NCI-H69 (cell line): ENCODE measurements at places on chromosomes 6 and 20.

DNA sequence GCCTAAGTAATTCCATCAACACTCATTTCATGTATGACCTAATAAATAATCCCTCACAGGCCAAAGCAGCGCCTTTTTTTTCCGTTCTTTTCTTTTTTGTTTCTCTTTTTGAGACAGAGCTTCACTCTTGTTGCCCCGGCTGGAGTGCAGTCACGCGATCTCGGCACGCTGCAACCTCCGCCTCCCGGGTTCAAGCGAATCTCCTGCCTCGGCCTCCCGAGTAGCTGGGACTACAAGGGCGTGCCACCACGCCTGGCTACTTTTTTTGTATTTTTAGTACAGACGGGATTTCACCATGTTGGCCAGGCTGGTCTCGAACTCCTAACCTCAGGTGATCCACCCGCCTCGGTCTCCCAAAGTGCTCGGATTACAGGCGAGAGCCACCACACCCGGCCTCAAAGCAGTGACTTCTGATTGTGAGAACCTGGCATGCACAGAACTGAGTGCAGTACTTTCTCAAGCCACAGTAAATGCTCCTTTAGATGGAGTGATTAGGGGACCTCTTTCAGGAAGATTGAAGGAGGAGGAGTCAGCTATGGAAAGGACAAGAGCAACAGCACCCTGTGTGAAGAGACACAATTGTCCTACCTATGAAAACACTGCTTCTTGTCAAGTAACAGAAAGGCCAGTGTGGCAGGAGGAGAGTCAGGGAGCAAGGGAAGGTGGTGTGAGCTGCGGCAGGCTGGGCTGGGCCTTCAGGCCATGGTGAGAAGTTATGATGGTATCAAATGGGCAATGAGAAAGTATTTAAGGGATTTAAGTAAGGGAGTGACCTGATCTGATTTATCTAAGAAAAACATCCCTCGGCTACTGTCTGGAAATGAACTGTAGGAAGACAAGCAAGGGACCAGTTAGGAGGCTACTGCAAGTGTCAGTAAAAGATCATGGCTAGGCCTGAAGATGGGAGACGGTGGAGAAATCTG is 1.7 kb upstream of the SCAF8 start:
- no peak for DNase-seq

DNA sequence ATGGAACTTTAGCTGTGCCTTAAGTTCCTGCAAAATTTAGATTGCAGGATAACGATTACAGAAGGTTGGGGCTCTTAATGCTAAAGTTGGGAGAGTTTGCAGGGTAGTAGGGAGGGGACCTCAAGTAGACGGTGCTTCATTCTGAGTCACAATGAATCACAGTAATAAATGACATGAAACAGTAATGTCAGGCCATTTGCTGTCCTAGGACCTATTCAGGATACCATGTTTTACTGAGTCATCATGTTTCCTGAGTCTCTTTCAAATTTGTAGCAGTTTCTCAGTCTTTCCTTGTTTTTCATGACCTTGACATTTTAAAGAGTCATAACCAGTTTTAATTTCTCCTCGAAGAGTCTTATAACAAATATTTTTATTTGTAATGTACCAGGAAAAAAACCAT is 406.9 kb upstream of the MAP3K7 start:
- DNase-seq: no peak

GRCh38 chr6:130369831-130370230 is 4.0 kb downstream of the TMEM200A start:
- DNase-seq: no peak

GRCh38 chr6:28721372-28721771 is 195.7 kb downstream of the GPX5 start:
- DNase-seq: no peak

GRCh38 chr6:130164251-130164650 is 58.5 kb downstream of the SAMD3 start:
- DNase-seq: no peak

- peak; percentile 88 for DNase-seq
These were observed 83.0 kb downstream of the TMEM242 start for GRCh38 chr6:157240059-157240959.

DNA sequence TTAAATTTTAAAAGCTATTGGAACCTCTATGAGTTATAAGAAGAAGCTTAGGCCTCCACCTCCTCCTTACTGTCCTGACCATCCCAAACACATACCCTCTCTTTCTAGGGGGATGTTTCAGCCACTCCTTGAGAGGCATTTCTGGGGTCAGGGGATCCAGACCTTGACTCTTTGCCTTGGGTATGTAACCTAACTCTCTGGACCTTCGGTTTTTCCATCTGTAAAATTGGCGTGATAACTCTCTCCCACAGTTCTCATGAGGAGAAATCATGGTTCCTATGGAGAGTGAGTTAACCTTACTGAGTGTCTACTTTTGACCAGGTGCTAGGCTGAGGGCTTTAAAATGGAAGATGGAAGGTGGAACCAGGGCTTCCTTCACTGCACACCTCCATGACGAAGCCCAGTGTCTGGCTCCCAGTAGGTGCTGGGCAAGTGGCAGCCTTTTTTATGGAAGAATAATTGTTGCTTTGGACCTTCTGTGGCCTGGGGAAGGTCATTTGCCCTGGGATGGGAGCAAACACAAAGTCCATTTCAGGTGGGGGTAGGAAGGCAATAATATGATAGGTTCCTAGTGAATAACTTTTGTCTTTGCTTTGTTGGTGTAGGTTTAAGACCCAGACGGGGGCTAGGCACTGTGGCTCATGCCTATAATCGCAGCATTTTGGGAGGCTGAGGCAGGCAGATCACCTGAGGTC is 18.4 kb downstream of the FOXP4 start:
- no peak for DNase-seq

- DNase-seq: peak; percentile 32
These were observed 967.3 kb upstream of the ADGRB3 start for GRCh38 chr6:67667637-67668422.

DNA sequence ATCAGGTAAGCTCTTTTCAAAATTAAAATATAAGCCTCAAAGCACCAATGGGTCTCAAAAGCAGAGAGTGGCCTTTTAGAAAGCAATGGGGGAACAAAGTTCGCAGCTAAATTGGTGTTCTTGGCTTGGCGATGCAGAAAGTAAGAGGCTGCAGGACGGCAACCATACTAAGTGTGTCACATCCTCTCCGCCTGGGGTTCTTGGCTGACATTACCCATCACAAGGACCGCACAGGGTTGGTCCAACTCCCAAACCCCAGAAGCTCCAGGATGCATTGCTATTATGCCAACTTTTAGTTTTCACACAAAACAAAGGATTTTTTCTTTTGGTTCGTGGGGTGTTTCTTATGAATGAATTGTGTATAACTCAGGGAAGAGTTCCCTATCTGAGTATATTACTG is 124.8 kb downstream of the PRKN start:
- DNase-seq: no peak

- peak; percentile 67 for DNase-seq
These were observed 96.6 kb downstream of the AKAP7 start for GRCh38 chr6:131231891-131232290.

DNA sequence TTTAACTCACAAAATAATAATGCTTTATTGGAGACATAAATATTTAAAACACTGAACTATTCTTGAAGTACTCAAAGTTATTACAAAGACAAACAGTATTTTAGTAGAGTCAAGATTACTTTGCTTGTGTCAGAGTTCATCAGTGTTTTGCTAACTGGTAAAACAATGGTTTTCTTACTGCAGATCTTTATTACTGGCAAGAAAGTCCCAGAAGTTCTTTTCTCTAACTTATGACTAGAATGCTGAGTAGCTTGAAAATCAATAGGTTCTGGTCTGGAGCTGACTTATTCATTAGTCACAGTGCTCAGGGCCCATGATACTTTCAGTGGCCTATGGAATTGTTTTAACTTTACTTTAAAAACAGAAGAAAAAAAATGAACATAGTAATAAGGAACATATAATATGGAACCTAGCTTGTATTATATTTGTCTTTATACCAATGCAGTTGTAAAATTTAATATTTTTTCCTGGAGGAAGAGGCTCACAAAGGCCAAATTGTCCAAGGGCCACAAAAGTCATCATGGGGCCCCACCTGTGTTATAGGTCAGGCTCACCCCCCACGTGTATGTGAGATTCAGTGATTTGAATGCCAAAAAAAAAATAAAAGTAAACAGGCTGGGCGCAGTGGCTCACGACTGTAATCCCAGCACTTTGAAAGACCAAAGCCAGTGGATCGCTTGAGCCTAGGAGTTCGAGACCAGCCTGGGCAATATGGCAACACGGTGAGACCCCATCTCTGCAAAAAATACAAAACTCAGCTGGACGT is 53.3 kb downstream of the PLEKHG1 start:
- DNase-seq: no peak

DNA sequence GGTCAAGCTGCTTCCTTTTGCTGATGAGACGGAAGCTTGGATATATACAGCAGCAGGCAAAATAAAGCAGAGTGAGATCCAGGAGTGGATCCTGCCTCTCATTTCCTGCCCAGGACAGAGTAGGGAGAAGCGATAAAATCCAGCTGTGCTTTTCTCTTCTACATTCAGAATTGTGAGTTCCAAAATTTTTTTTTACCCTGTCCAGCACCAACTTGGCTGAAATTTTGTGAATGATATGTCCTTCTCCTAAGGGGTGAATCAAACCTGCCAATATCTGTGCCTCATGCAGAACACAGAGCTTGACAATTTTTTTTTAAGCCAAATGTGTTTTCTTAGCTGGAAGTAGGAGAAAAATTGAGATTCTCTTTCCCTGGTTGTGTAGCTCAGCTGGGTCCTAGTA is 235.6 kb upstream of the CHD6 start:
- DNase-seq: no peak

DNA sequence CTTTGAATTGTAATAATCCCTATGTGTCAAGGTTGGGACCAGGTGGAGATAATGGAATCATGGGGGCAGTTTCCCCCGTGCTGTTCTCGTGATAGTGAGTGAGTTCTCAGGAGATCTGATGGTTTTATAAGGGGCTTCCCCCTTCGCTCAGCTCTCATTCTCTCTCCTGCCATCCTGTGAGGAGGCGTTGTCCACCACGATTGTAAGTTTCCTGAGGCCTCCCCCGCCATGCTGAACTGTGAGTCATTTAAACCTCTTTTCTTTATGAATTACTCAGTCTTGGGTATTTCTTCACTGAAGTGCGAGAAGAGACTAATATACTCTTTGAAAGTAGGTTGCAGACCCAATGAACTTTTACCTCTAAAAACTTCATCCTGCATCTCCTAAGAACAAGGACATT is 39.2 kb upstream of the KCNG1 start:
- DNase-seq: no peak

GRCh38 chr6:30787954-30788353 is 43.6 kb upstream of the IER3 start:
- no peak for DNase-seq

- no peak for DNase-seq
These were observed 113.0 kb upstream of the CEP162 start for GRCh38 chr6:84340422-84340821.

DNA sequence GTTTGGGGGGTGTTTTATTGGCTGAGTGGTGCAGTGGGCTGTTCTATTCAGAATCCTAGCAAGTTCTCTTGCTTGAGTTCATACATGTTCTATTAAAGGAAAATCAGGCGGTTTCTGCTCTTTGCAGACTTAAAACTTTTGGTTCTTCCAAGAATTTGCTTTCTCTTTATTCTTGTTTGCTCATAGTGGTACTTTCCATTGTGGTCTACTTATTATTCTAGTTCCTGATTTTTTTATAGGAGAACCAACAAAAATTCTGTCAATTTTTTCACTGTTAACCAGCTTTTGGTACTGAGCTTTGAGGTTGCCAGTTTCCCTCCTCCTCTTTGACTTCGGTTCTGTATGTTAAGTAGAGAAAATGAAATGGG is 6.7 kb downstream of the AFDN start:
- no peak for DNase-seq

DNA sequence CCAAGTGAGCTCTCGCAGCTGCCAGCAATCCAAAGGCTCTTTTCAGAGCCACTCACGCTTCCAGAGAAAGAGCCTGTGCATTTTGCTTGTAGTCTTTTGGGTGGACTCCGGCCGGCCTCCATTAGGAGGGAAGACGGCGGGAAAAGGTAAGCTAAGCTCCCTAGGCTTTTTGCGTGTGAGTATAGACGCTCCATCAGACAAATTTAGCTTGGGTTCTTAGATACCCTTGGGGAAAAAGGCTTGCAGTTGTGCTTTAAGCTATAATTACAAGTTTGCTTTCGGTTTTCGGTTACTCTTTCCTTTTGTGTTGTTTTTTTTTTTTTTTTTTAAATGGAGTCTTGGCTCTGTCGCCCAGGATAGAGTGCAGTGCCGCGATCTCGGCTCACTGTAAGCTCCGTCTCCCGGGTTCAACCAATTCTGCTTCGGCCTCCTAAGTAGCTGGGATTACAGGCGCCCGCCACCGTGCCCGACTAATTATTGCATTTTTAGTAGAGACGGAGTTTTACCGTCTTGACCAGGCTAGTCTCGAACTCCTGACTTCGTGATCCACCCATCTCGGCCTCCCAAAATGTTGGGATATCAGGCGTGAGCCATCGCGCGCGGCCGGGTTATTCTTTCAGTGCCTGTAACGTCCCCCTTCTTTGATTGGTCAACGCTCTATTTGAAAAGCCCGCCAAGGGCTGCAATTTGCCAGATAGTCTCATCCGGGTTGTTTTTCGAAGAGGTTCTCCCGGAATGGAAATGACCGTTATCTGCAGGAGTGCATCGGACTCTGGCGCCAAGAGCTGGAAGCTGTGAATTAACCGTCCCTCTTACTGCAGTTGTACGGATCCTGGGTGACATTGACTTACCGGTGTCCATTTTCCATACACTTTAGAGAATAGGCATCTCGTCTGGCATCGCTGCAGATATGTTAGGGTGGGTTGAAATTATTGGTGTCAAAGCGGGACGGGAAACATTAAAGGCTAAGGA is 18.1 kb downstream of the OR2B2 start:
- DNase-seq: peak; percentile 98

DNA sequence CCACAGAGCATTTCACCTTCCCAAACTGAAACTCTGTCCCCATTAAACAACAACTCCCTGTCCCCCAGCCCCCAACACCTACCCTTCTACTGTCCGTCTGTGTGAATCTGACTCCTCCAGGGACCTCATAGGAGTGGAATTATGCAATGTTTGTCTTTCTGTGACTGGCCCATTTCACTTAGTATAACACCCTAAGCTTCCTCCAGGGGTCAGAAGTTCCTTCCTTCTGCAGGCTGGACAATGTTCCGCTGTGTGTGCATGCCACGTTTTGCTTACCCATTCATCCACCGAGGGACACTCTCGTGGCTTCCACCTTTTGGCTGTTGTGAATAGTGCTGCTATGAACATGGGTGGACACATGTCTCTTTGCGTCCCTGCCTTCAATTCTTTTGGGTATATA is 37.6 kb upstream of the MPC1 start:
- DNase-seq: peak; percentile 20

GRCh38 chr20:382291-383115 is 1.9 kb downstream of the TRIB3 start:
- DNase-seq: no peak
